ENCODE measurements at places on chromosomes 2 and 18. TPM values are rescaled to one million over a fixed set of nuclear protein-coding genes. Genes with fewer than 3 reads are reported as not detected.
A peak's percentile ranks its signal among the peaks of the same experiment; 100 is the strongest.

- no peak overlapping the region for H3K27ac ChIP-seq
- no peaks in the 10 kb centered on the region for H3K4me1 ChIP-seq
- DNase-seq: no peak
- no peak overlapping the region for H3K4me3 ChIP-seq
- no peaks in the 10 kb centered on the region for H3K36me3 ChIP-seq
These were observed 670.0 kb upstream of the CDH2 start for GRCh38 chr18:28846958-28847357.

The AGXT gene
- polyA plus RNA-seq: not detected

The KLHL29 gene
- 0.38 TPM for polyA plus RNA-seq

The TMSB10 gene
- 6,981 TPM for polyA plus RNA-seq

The IL36A gene
- polyA plus RNA-seq: not detected

The CCDC74A gene
- polyA plus RNA-seq: not detected

GRCh38 chr18:9403795-9404564 lies 69.4 kb downstream of the TWSG1 start:
- no peaks in the 10 kb centered on the region for H3K36me3 ChIP-seq
- peak overlapping the region; percentile 57 for H3K4me3 ChIP-seq
- no peaks in the 10 kb centered on the region for H3K27me3 ChIP-seq
- DNase-seq: no peak

The DES gene
- not detected for polyA plus RNA-seq

DNA sequence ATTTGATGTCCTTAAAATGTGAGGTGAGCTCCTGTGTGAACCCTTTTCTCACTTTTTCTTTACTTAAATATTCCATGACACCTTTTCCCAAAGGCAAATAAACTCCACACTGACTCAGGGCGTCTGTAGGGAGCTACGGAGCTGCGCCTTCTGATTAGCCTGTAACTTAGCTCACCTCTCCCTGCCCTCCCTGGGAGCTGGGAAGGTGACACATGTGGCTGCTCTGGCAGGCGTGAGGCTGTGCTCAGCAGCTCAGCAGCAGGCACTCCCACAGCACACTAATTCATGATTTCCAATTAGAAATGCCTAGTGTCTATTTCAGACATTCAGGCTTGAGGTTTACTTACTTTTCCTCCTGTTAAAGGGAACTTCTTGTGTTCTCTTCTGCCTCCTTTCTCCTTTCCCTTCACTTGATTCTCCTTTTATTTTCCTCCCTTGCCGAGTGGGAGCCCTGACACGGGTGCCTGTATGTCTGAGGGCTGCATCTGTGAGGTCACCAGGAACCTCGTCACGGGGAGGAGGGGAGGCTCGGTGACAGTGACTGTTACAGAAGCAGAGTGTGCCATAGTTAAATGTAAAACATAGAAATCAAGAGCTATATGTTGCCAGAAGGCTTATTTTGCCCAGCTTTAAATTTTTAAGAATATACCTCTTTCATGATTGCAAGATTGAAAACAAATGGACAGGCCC lies 437.1 kb downstream of the DCDC2C start:
- no peak overlapping the region for H3K27ac ChIP-seq
- no peak for DNase-seq
- no peak overlapping the region for H3K4me3 ChIP-seq
- H3K4me1 ChIP-seq: no peaks in the 10 kb centered on the region
- no peaks in the 10 kb centered on the region for H3K36me3 ChIP-seq

The IL1RL1 gene
- not detected for polyA plus RNA-seq

- H3K4me1 ChIP-seq: no peaks in the 10 kb centered on the region
- DNase-seq: no peak
- no peak overlapping the region for H3K27ac ChIP-seq
- H3K36me3 ChIP-seq: peaks cover 27% of the 10 kb centered on the region
These were observed 52.5 kb upstream of the NT5C1B start for GRCh38 chr2:18641823-18642222.

DNA sequence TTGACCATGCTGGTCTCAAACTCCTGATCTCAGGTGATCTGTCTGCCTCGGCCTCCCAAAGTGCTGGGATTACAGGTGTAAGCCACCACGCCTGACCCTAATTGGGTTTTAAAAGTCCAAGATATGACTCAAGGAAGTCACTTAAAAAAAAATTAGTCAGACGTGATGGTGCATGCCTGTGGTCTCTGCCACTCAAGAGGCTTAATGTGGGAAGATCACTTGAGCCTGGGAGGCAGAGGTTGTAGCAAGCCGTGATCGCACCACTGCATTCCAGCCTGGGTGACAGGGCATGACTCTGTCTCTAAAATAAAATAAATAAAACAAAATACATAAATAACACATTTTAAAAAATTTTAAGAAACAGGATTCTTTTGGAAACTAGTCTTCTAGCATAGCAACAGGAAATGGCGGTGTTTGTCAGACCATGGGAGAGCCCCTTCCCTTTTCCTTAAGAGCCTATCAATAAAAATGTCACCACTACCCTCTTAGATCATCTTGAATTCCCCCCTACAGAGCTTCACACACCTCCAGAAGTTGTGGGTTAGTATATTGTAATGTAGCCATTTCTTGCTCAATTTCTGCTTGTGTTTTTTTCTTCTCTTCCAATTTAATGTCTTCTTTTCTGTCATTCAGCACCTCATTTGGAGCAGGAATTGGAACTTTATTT lies 20.1 kb downstream of the SFT2D3 start:
- H3K4me1 ChIP-seq: peaks cover 1% of the 10 kb centered on the region
- DNase-seq: no peak
- peaks cover 28% of the 10 kb centered on the region for H3K36me3 ChIP-seq
- H3K27ac ChIP-seq: peak overlapping the region; percentile 70
- H3K4me3 ChIP-seq: no peak overlapping the region

GRCh38 chr2:71669628-71670429 lies 216.5 kb downstream of the DYSF start:
- H3K27me3 ChIP-seq: no peaks in the 10 kb centered on the region
- no peaks in the 10 kb centered on the region for H3K4me1 ChIP-seq
- no peak overlapping the region for H3K4me3 ChIP-seq
- no peak overlapping the region for H3K27ac ChIP-seq
- no peak for DNase-seq

DNA sequence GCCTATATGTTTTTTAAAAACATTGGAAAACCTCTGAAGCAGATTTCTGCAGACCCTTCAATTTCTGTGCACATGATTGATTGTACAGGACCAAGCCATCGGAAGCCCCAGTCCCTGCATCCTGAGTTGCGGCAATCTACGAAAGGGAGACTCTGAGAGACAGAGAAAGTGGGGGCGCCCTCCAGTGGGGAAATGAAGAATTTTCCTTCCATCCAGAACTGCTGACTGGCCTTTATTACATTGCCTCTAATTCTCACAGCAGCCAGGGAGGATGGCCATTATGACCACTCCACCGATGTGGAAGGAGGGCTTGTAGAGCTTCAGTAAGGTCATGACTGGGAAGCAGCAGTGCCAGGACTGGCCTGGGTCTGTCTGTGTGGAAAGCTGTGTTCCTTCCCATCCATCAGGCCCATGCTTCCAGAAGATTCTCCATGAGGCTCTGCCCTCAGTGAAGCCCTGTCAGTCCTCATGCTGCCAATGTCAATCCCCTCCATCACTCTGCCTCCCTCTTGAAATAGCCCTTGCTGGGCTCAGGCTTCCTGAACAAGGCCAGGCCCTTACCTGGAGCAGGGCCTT lies 20.0 kb upstream of the RESP18 start:
- H3K36me3 ChIP-seq: no peaks in the 10 kb centered on the region
- H3K4me3 ChIP-seq: no peak overlapping the region
- no peak overlapping the region for H3K27ac ChIP-seq
- peak; percentile 41 for DNase-seq
- H3K4me1 ChIP-seq: no peaks in the 10 kb centered on the region

GRCh38 chr2:100064592-100065428 lies 77.6 kb downstream of the AFF3 start:
- H3K36me3 ChIP-seq: peaks cover 40% of the 10 kb centered on the region
- H3K27me3 ChIP-seq: no peaks in the 10 kb centered on the region
- peak overlapping the region; percentile 10 for H3K4me3 ChIP-seq

DNA sequence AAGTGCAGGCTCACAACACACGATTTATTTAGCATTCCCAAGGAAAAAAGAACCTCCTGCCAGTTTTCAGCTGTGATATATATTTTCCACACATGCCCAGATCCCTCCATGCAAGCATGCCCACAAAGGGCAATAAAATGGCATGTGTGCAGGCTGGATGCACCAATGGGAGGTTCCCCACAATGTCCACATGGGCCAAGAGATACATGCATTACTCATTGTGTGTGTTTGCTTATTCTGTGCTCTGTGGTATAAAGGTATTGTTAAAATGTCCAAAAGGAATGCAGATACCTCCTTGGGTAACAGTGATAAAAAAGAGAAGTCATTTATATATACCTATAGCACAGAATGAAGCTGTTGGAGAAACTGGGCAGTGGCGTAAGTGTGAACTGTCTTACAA lies 207.4 kb downstream of the FHOD3 start:
- no peak overlapping the region for H3K27ac ChIP-seq
- H3K27me3 ChIP-seq: peaks cover 3% of the 10 kb centered on the region
- no peak overlapping the region for H3K4me3 ChIP-seq

DNA sequence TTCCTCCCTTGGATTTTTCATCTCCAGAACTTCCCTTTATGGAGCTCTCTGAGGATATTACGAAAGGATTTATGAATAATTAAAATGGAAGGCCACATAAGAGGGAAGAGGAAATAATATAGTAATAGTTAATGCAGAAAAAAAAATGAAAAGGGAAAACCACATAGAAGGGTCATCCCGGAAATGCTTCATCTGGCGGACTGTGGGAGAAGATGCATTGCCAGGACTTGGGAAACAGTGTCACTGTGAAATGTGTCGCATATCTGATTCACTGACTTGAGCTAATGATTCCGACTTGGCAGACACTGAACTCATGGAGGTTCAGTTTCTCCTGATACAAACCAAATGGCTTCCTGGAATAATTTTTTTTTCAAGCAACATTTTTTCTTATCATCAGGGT lies 129.9 kb upstream of the RMP24 start:
- no peaks in the 10 kb centered on the region for H3K4me1 ChIP-seq
- no peaks in the 10 kb centered on the region for H3K27me3 ChIP-seq
- no peak for DNase-seq

GRCh38 chr2:84880395-84880644 lies 564 bp downstream of the TRABD2A start:
- no peak for DNase-seq
- no peaks in the 10 kb centered on the region for H3K27me3 ChIP-seq
- peaks cover 2% of the 10 kb centered on the region for H3K36me3 ChIP-seq
- peaks cover 41% of the 10 kb centered on the region for H3K4me1 ChIP-seq
- peak overlapping the region; percentile 84 for H3K27ac ChIP-seq

The MRO gene
- polyA plus RNA-seq: not detected

The CNGA3 gene
- not detected for polyA plus RNA-seq

DNA sequence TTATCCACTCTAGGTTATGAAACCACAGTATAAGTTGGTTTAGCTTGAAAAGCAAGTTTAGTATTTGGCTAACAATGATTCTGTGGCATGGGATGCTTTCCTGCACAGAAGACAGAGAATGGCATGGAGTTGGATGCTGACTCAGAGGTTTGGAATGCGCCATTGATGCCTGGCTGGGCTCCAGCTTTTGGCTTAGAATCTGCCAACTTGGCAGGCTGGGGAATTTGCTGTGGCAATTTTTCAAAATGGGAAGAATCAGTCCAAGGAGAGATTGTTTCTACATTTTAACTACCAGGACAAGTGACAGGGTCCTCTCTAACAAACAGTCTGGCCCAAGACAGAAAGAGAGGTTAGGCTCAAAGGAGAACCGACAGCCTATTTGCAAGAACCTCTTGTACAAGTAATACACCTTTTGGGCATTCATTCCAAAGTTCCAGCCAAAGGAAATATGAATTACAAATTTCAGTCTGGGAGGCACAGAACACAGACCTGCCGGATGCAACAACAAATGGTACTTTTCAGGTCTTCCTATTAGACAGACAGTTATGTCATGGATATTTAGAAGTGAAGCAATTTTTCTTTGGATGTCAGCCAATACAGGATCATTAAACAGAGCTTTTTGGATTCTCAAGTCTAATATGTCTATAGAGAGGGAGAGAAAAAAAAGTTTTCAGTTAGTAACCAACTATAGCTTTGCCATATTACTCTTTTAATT lies 1027.7 kb downstream of the TMEM182 start:
- H3K27me3 ChIP-seq: no peaks in the 10 kb centered on the region
- H3K4me3 ChIP-seq: no peak overlapping the region
- no peaks in the 10 kb centered on the region for H3K36me3 ChIP-seq
- no peaks in the 10 kb centered on the region for H3K4me1 ChIP-seq
- H3K27ac ChIP-seq: no peak overlapping the region

- H3K27me3 ChIP-seq: peaks cover 4% of the 10 kb centered on the region
- H3K36me3 ChIP-seq: no peaks in the 10 kb centered on the region
- H3K4me3 ChIP-seq: no peak overlapping the region
- no peak overlapping the region for H3K27ac ChIP-seq
- DNase-seq: no peak
These were observed 46.0 kb upstream of the MBP start for GRCh38 chr18:77178559-77178958.

DNA sequence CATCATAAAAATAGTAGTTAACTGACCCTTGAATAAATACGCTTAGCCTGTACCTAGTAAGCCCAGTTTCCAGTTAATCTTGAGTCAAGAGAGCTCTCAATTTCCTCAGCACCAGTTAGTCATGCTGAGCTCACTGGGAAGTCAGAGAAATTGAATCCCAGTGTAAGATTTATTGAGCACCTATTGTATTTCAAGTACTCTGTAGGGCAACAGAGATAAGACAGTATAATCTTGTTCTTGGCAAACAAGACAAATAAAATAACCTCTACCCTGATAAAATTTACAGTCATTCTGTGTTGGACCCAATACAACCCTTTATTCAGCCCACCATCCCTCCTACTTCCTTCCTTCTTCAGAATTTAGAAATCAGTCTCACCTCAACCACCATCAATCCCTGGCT lies 71.9 kb upstream of the NRP2 start:
- H3K36me3 ChIP-seq: no peaks in the 10 kb centered on the region
- no peaks in the 10 kb centered on the region for H3K4me1 ChIP-seq
- H3K27ac ChIP-seq: no peak overlapping the region
- H3K4me3 ChIP-seq: no peak overlapping the region
- peaks cover 42% of the 10 kb centered on the region for H3K27me3 ChIP-seq

DNA sequence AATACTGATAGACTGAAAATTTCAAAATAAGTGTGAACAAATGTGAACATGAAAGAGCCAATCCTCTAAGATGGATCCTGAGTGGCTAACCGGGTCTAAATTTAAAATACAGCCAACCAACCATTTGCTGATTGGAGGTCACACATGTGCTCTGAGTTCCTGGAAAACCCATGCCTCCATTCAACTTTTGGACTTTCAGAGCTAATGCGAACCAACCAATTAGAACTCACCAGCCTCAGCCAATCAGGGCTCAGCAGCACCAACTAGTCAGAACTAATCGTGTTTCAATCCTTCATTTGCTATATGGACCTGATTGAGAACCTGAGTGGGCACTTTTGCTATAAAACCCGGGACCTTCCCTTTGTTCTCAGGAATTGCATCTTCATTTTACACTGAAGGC lies 111.5 kb downstream of the MEP1B start:
- H3K27me3 ChIP-seq: peaks cover 24% of the 10 kb centered on the region
- no peak overlapping the region for H3K4me3 ChIP-seq
- H3K27ac ChIP-seq: no peak overlapping the region
- no peaks in the 10 kb centered on the region for H3K4me1 ChIP-seq

DNA sequence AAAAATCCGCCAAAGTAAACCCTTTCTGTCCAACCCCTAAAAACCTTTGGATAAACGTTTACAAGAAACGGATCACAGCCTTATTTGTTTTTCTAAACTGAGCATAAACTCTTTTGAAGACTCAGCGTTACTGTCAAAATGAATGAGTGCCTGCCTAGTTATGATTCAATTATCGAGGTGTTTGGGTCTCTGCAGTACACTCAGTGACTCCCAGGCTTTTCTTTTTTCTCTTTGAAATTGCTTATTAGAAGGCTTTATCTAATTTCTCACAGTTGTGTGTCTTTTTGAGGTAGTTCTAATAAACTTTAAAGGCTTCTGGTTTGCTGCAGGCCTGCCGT lies 663 bp downstream of the RHBDD1 start:
- H3K4me1 ChIP-seq: peaks cover 73% of the 10 kb centered on the region
- H3K27ac ChIP-seq: peak overlapping the region; percentile 100
- no peak for DNase-seq
- no peaks in the 10 kb centered on the region for H3K27me3 ChIP-seq
- peaks cover 4% of the 10 kb centered on the region for H3K36me3 ChIP-seq

The ERFE gene
- not detected for polyA plus RNA-seq
